Thymus (tissue), 14 donors: ENCODE measurements at places on chromosomes 11 and 22.

DNA sequence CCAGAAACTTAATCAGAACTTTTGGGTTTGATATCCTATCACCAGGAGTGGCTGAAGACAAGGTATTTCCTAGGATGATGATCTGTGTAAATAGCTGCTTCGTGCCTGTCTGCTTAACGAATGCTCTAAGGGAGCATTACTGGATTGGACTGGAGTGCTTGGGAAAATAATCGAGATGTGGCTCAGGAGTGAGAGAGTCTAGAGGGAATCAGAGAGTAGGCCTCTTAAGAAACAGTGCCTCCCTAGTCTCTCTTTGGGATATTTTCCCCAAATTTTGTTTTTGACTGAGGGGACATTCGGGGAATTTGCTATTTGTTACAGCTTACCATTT is 2.5 kb downstream of the MAML2 start:
- no peak for DNase-seq

DNA sequence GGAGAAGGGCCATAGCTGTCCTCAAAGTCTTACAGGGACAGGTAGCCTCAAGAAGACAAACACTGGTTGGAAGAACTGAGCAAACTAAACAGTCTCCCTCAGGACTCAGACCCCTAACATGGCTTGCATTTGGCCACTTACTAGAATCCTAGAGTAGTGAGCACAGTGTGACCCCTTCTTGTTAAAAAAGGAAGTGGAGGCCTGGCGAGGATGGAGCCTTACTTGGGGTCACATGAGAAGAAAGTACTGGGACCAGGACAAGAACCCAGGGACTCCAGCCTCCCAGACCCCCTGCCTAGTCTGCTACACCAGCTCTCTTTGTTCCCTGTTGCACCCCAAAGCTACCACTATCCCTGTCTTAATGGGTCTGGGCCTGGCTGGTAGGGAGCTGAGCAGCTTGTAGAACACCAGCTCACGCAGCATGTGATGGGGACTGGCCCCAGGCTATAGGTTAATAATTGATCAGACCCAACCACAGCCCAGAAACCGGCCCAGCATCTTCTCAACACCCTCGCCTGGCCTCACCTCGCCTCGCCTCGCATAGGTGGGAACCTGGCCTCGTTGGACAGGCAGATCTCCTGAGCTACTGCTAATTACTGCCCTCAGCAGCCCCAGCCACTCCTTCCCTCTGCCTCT is 17.6 kb downstream of the DGAT2 start:
- DNase-seq = no peak

- no peak for DNase-seq
Observed at GRCh38 chr11:83195649-83196048, 2.1 kb downstream of the ANKRD42 start.

GRCh38 chr11:86980086-86980796 is 25.0 kb upstream of the FZD4 start:
- DNase-seq = no peak

DNA sequence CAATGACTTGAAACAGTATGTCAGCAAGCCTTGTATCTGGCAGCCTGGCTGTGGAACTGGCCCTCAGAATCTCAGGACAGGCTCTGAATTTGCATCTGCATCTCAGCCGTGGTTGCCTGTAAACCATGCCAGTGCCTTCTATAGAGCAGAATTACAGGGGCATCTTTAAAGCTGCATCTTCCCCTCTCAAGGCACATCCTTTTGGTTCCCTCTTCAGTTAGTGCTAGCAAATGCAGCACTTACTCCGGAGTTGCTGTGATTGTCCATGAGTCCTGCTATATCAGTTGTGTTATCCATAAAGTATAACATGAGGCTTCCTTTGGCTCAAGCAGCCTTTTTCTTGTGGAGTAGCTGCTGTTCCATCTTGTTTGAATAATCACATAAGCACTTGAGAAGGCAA is 53.9 kb upstream of the PARVG start:
- no peak for DNase-seq
